ENCODE measurements at places on chromosomes 3 and 15.

DNA sequence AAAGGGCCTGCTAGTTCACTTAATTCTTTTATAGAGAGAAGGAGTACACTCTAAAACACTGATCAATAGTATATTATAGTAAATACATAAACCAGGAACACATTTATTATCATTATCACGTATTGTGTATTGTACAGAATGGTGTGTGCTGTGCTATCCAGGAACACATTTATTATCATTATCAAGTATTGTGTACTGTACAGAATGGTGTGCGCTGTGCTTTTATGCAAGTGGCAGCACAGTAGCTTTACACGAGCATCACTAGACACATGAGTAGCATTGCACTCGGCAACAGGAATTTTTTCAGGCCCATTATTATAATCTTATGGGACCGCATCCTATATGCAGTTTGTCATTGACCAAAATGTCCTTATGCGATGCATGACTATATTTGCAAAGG is 20.9 kb upstream of the MUC20 start:
- no peaks in the 10 kb centered on the region for H3K27me3 ChIP-seq
- no peaks in the 10 kb centered on the region for H3K36me3 ChIP-seq
- H3K27ac ChIP-seq: no peak overlapping the region
- no peaks in the 10 kb centered on the region for H3K4me1 ChIP-seq
- no peak for DNase-seq

DNA sequence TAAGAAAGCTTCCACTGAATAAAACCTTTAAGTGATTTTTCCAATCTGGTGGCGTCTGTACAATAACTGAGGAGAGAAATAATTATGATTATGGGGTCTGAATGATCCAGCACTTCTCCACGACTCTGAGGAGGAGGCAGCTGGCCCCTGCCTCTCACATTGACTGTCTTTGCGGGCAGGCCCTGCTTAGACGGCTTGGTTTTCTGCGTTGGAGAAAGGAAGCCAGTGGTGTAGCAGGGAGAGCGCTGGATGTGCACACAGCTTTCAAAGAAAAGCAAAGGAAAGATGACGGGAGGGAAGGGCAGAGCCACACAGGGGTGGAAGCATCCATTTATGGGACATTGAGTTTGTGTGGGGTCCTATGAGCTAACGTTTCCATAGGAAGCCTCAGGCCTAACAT is 62.5 kb downstream of the MGLL start:
- DNase-seq: no peak
- no peak overlapping the region for H3K4me3 ChIP-seq
- peaks cover 15% of the 10 kb centered on the region for H3K4me1 ChIP-seq
- no peak overlapping the region for H3K27ac ChIP-seq

DNA sequence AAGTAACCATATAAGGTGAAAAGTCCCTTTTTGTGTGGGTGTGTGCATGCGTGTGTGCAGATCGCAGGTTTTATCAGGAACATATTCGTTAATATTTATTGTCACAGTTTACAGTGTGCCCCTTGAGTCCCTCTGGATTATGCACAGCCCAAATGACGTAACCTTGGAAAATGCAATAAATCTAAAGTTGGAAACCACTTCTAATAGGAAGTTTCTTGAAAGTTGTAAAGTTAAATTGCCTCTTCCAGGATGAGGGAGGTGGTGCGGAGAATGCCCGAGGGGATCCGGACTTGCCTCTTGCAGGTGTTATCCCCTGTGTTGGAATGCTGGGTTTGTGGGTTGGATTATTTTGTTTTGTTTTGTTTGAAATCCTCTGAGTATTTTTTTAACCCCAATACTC is 143.3 kb downstream of the CMSS1 start:
- peaks cover 5% of the 10 kb centered on the region for H3K36me3 ChIP-seq
- H3K27ac ChIP-seq: no peak overlapping the region
- no peak for DNase-seq
- no peaks in the 10 kb centered on the region for H3K27me3 ChIP-seq
- H3K4me3 ChIP-seq: no peak overlapping the region

- no peak overlapping the region for H3K4me3 ChIP-seq
- H3K27me3 ChIP-seq: no peaks in the 10 kb centered on the region
- H3K27ac ChIP-seq: no peak overlapping the region
These were observed 233.8 kb downstream of the NTRK3 start for GRCh38 chr15:88022716-88023115.

DNA sequence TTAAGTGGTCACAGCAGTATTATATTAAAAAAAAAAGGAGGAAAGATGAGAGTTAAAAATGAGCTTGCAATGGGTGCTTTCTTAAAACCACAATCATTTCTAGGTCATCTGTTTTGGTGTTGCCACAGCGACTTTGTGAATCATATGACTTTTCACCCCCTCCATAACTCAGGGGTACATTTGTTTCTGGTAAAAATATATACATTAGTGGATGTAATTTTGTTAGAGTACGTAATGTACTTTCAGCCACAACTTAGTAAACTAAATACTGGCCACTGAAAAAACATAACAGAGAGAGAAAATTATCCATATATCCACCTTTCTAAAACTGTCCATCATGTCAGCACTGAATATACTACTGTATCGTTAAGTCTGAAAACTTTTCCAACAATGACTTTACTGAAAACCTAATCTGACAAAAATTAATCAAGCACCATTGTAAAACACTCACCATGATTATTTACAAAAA is 3.4 kb downstream of the ANKRD28 start:
- H3K4me1 ChIP-seq: peaks cover 46% of the 10 kb centered on the region
- peaks cover 16% of the 10 kb centered on the region for H3K36me3 ChIP-seq
- no peaks in the 10 kb centered on the region for H3K27me3 ChIP-seq
- no peak overlapping the region for H3K4me3 ChIP-seq
- DNase-seq: no peak

DNA sequence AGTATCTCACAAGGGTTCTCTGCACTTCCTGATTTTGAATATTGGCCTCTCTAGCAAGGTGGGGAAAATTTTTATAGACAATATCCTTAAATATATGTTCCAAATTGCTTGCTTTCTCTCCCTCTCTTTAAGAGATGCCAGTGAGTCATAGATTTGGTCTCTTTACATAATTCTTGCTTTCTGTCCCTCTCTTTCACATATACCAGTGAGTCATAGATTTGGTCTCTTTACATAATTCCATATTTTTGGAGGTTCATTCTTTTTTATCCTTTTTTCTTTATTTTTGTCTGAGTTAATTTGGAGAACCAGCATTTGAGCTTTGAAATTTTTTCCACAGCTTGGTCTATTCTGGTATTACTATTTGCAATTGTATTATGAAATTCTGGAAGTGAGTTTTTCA is 77.7 kb upstream of the NUDT16 start:
- H3K4me1 ChIP-seq: no peaks in the 10 kb centered on the region
- no peak overlapping the region for H3K27ac ChIP-seq

- no peaks in the 10 kb centered on the region for H3K36me3 ChIP-seq
- H3K4me1 ChIP-seq: no peaks in the 10 kb centered on the region
- peaks cover 2% of the 10 kb centered on the region for H3K27me3 ChIP-seq
- H3K4me3 ChIP-seq: no peak overlapping the region
- DNase-seq: no peak
These were observed 88.7 kb downstream of the SEMA5B start for GRCh38 chr3:122938783-122939425.

GRCh38 chr3:103601666-103602065 is 1166.9 kb downstream of the ZPLD1 start:
- DNase-seq: no peak
- no peaks in the 10 kb centered on the region for H3K36me3 ChIP-seq
- no peaks in the 10 kb centered on the region for H3K27me3 ChIP-seq
- H3K27ac ChIP-seq: no peak overlapping the region
- H3K4me3 ChIP-seq: no peak overlapping the region
- H3K4me1 ChIP-seq: no peaks in the 10 kb centered on the region

DNA sequence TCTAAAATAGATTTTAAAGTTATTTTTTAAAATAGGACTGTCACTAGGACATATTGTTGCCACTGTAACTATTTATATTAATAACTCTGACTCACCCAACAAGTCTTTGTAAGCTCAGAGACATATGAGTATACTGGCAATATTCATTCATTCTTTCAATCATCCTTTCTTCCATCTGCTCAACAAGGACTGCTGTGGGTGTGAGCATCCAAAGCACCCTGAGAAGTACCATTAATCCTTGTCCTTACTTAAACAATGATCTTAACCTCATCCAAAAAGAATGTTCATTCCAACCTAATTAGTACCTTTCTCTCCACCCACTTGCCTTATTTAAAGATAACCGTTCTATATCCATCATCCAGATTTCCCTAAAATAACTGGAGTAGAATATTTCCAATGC is 94.2 kb upstream of the PPP2R3A start:
- H3K27ac ChIP-seq: no peak overlapping the region
- H3K36me3 ChIP-seq: no peaks in the 10 kb centered on the region
- H3K4me3 ChIP-seq: no peak overlapping the region
- H3K4me1 ChIP-seq: no peaks in the 10 kb centered on the region
- H3K27me3 ChIP-seq: no peaks in the 10 kb centered on the region

GRCh38 chr3:126620738-126621137 is 34.2 kb downstream of the TXNRD3 start:
- no peaks in the 10 kb centered on the region for H3K27me3 ChIP-seq
- peaks cover 4% of the 10 kb centered on the region for H3K36me3 ChIP-seq
- no peak for DNase-seq
- H3K4me3 ChIP-seq: no peak overlapping the region
